ENCODE measurements at places on chromosomes 1 and 21. TPM values are rescaled to one million over a fixed set of nuclear protein-coding genes. Genes with fewer than 3 reads are reported as not detected.

OR2T35 gene
- not detected for total RNA-seq

GRCh38 chr1:5909576-5910275 lies 82.5 kb downstream of the NPHP4 start:
- no peak for DNase-seq

VWA5B1 gene
- total RNA-seq, result not detected

GRCh38 chr21:37207441-37208009 lies 59.6 kb downstream of the VPS26C start:
- DNase-seq, result no peak

DNA sequence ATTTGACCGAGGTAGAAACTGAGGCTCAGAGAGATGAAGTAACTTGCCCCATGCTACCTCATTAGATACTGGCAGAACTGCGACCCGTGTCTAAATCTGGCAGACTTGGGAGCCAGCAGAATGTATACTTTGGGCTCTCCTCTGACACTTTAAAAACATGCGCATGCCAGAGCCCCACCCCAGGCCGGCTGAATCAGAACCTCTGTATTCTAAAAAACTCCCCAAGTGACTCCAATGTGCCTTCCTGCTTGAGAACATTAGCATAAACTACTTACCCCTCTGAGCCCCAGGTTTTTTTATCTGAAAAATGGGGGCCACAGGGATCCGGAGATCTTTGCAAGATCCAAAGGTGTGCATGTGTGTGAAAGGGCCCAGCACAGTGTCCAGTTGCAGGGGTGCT lies 344.7 kb upstream of the USP24 start:
- no peak for DNase-seq

DRAXIN gene
- total RNA-seq, result 0.05 TPM

All from ovary (tissue), 10 donors.